CD8-positive, alpha-beta memory T cell (primary cell): ENCODE measurements at places on chromosomes 12 and 14. TPM values are rescaled to one million over a fixed set of nuclear protein-coding genes. Genes with fewer than 3 reads are reported as not detected.

- DNase-seq = no peak
- no peak overlapping the region for H3K27ac ChIP-seq
- no peak overlapping the region for H3K4me3 ChIP-seq
- H3K4me1 ChIP-seq = peaks cover 16% of the 10 kb centered on the region
- H3K36me3 ChIP-seq = no peaks in the 10 kb centered on the region
Observed at GRCh38 chr14:68668531-68668930, 124.3 kb downstream of the ZFP36L1 start.

- no peak within 1 kb of the TSS for H3K4me3 ChIP-seq
- H3K4me1 ChIP-seq = peaks cover 7% of the 10 kb centered on the region
- H3K27me3 ChIP-seq = no peaks in the 10 kb centered on the region
- DNase-seq = no peak
Observed at GRCh38 chr12:9115731-9116559, at the start of gene A2M. TSS of gene A2M (minus strand) at chr12:9115919. CDS start at chr12:9115849, 70 bp downstream.

- H3K27ac ChIP-seq = no peak overlapping the region
- peaks cover 4% of the 10 kb centered on the region for H3K36me3 ChIP-seq
- peaks cover 4% of the 10 kb centered on the region for H3K4me1 ChIP-seq
- no peak for DNase-seq
Observed at GRCh38 chr14:63692310-63693020, 35.4 kb downstream of the SGPP1 start.

GRCh38 chr14:76236172-76237130 is 84.7 kb downstream of the GPATCH2L start:
- no peaks in the 10 kb centered on the region for H3K27me3 ChIP-seq
- H3K36me3 ChIP-seq = no peaks in the 10 kb centered on the region
- H3K27ac ChIP-seq = no peak overlapping the region
- DNase-seq = no peak

DNA sequence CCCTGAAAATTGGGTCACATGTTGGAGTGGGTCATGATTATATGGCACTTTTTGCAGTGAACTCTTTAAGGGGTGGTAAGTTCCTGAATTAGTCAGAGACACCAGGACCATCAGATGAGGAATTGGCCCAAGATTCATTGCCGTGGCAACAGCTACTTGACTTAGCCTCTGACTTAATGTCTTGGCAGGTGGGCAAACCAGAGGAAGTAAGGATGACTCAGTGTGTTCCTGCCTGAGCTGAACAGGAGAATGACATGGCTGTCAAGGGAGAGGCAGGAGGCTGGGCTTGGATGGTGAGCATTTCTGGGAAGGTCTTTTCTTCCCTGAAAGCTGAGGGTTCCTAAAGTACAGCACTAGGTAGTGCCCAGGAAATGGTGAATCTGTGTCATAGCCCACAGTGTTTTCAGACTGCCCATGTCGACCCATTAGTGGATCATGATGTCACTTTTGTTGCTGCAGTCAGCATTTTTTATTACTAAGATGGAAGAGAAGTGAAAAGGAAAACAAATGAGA is 170.1 kb upstream of the PWP1 start:
- H3K27me3 ChIP-seq = no peaks in the 10 kb centered on the region
- H3K4me1 ChIP-seq = no peaks in the 10 kb centered on the region
- H3K4me3 ChIP-seq = no peak overlapping the region
- no peak overlapping the region for H3K27ac ChIP-seq

DNA sequence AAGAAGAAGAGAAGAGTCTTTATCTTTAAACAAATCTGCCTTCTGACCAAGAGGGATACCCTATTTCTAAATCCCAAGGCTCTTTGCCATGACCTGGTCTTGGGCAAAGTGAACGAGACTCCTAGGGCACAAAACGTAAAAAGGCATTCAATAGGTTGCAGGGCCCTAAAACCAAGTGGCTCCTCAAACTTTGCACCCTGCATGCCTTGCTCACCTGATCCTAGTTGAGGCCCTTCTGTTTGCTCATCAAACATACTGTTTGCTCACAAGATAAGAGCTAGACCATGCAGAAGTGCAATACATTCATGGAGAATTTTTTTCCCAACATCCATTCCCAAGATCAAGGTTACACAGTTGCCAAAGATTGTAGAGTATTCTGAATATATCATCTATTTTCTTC is 7.9 kb upstream of the PRH1 start:
- no peaks in the 10 kb centered on the region for H3K27me3 ChIP-seq
- DNase-seq = no peak
- H3K4me1 ChIP-seq = no peaks in the 10 kb centered on the region
- no peak overlapping the region for H3K27ac ChIP-seq
- H3K36me3 ChIP-seq = no peaks in the 10 kb centered on the region
- no peak overlapping the region for H3K4me3 ChIP-seq

DNA sequence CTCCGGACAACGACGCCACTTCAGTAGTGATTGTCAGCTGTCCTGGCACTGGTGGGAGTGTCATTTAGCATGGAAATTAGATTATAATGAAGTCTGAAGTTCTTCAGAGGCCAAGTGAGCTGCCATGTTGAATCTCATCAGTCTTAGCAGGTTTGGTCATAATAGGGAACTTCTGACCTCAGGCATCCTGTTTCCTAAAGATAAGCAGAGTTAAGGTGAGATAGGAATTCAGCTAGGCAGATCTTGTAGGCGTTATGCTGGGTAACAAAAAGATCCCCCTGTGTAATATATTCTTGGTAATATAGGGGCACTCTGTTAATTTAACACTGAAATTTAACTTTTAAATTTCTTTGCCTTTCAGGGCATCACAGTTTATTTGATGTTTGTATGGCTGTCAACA is 137.5 kb downstream of the CCDC91 start:
- no peaks in the 10 kb centered on the region for H3K36me3 ChIP-seq
- DNase-seq = no peak
- no peaks in the 10 kb centered on the region for H3K27me3 ChIP-seq
- H3K4me1 ChIP-seq = no peaks in the 10 kb centered on the region
- no peak overlapping the region for H3K27ac ChIP-seq

DNA sequence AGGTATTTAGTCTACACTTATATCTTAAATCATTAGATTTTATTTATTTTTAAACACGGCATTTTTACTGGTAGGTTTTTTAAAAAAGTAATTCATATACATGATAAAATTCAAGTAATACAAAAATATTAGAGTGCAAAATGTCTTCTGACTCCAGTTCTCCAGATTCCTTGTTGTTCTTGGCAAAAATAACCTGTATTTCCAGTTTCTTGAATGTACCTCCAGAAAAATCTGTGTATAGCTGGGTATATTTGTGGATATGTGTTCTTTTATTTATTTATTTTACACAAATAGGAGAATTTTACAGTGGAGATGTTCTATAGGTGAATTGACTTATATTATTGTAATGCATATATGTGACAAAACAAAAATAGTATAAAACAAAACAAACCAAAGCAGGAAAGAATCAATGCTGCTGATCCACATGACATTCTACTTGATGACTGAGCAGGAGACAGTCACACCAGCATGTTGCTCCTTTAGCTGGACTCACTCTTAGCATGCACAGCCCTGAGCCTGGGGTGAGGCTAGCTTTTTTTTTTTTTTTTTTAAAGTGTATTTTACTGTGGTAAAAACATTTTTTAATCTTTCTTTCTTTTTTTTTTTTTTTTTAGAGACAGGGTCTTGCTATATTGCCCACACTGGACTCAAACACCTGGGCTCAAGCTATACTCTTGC is 42.2 kb upstream of the SLC38A2 start:
- H3K27ac ChIP-seq = no peak overlapping the region
- no peaks in the 10 kb centered on the region for H3K27me3 ChIP-seq
- H3K4me3 ChIP-seq = no peak overlapping the region
- no peak for DNase-seq

DNA sequence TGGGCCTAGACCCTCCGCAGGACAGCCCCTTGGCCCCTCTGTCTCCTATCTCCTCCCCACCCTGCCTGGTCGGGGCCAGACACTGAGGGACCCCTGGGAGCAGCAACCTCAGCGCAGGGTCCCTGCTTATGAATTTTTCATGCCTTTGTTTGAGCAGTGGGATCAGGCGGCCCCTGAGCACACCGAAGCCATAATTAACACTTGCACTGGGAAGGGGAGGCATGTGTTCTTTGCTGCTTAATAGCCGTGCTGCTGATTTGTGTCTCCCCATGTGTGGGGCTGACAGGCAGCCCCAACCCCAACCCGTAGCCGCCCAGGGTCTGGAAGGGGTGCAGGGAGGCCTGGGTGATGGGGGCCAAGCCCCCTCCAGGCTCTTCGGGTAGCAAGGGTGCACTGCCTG is 52.7 kb downstream of the FBRSL1 start:
- H3K4me1 ChIP-seq = no peaks in the 10 kb centered on the region
- H3K36me3 ChIP-seq = no peaks in the 10 kb centered on the region
- H3K27me3 ChIP-seq = no peaks in the 10 kb centered on the region
- H3K27ac ChIP-seq = no peak overlapping the region
- H3K4me3 ChIP-seq = no peak overlapping the region

- H3K4me3 ChIP-seq = no peak overlapping the region
- H3K36me3 ChIP-seq = no peaks in the 10 kb centered on the region
- no peak overlapping the region for H3K27ac ChIP-seq
- H3K27me3 ChIP-seq = no peaks in the 10 kb centered on the region
Observed at GRCh38 chr14:61837336-61838229, 75.4 kb downstream of the SNAPC1 start.

- no peaks in the 10 kb centered on the region for H3K36me3 ChIP-seq
- no peaks in the 10 kb centered on the region for H3K4me1 ChIP-seq
- H3K27ac ChIP-seq = no peak overlapping the region
Observed at GRCh38 chr12:79451978-79452377, 238.8 kb downstream of the PAWR start.

DNA sequence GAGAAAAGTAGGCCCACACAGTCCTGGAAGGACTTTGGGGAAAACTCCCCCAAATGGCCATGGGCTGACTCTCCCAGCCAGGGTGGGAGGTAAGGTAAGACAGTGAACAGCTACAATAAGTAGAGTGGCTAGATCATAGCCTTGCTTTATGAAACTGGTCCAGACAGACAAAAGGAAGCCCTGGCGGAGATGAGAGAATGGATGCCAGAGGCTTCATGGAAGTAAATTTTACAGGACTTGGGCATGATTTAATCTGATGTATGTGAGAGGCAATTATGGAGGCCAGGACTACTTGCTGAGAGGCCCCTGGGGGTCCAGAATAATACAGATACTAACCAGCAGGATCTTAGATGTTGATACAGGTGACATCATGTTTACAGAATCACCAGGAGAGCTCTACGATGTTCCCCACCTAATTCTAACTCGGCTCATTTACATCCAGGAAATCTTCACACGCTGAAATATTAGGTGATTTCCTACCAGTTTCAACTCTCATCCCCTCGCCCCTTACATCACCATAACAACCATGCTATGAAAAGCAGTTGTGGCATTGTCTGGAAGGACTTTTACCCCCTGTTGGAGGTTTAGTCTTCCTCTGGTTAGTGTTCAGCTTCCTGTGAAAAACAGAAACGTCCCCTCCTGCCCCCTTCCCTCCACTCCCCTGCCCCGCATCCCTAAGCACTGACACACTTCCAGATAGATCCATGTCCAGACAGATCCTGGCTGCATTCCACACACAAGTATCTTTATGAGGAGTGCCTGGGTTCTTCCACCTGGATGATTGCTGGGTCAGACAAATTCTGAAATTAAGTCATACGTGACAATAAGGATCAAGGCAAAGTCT is 39.5 kb upstream of the NT5DC3 start:
- no peak for DNase-seq
- H3K27me3 ChIP-seq = no peaks in the 10 kb centered on the region
- H3K36me3 ChIP-seq = no peaks in the 10 kb centered on the region
- H3K4me3 ChIP-seq = no peak overlapping the region
- no peak overlapping the region for H3K27ac ChIP-seq

- no peak overlapping the region for H3K27ac ChIP-seq
- H3K27me3 ChIP-seq = no peaks in the 10 kb centered on the region
- no peaks in the 10 kb centered on the region for H3K36me3 ChIP-seq
- no peak for DNase-seq
Observed at GRCh38 chr12:1929241-1929984, 11.0 kb upstream of the CACNA2D4 start.

- H3K4me1 ChIP-seq = no peaks in the 10 kb centered on the region
- no peak for DNase-seq
- no peak overlapping the region for H3K27ac ChIP-seq
- peaks cover 30% of the 10 kb centered on the region for H3K36me3 ChIP-seq
- H3K4me3 ChIP-seq = no peak overlapping the region
- H3K27me3 ChIP-seq = no peaks in the 10 kb centered on the region
Observed at GRCh38 chr12:109928058-109928656, 28.1 kb downstream of the TCHP start.

DNA sequence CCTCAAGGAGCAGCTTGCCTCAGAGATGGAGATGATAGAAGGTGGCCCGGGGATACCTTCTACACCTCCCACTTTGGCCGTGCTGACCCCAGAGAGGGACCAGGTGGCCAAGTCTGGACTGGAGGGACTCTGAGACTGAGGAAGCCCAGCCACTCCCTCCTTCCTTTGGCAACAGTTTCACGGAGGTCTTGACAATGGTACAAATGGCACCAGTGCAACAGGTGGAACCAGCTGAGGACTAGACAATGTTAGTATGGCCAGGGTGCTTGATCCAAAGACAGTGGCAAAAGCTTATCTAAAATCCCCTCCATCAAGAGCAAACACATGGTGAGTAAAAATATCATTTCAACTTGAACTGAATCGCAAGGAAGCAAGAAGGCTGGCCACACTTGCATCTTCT is 117.4 kb downstream of the FOXN3 start:
- peaks cover 11% of the 10 kb centered on the region for H3K4me1 ChIP-seq
- no peak for DNase-seq
- H3K27me3 ChIP-seq = no peaks in the 10 kb centered on the region
- no peak overlapping the region for H3K4me3 ChIP-seq
- H3K27ac ChIP-seq = no peak overlapping the region

- DNase-seq = no peak
- H3K4me3 ChIP-seq = no peak overlapping the region
- H3K4me1 ChIP-seq = no peaks in the 10 kb centered on the region
- no peak overlapping the region for H3K27ac ChIP-seq
Observed at GRCh38 chr12:128929057-128929456, 75.8 kb downstream of the GLT1D1 start.

- no peaks in the 10 kb centered on the region for H3K27me3 ChIP-seq
- H3K27ac ChIP-seq = no peak overlapping the region
- DNase-seq = no peak
- H3K4me3 ChIP-seq = no peak overlapping the region
- H3K4me1 ChIP-seq = no peaks in the 10 kb centered on the region
Observed at GRCh38 chr14:28138341-28138740, 628.2 kb upstream of the FOXG1 start.

- H3K36me3 ChIP-seq = no peaks in the 10 kb centered on the region
- H3K27me3 ChIP-seq = no peaks in the 10 kb centered on the region
- H3K4me3 ChIP-seq = no peak overlapping the region
- DNase-seq = no peak
- no peak overlapping the region for H3K27ac ChIP-seq
- H3K4me1 ChIP-seq = no peaks in the 10 kb centered on the region
Observed at GRCh38 chr14:49036984-49037516, 549.1 kb downstream of the RPS29 start.

GRCh38 chr14:79534703-79535353 is 676.5 kb downstream of the DIO2 start:
- H3K4me3 ChIP-seq = no peak overlapping the region
- H3K27ac ChIP-seq = no peak overlapping the region
- H3K36me3 ChIP-seq = no peaks in the 10 kb centered on the region

Gene NAV3
- polyA plus RNA-seq = not detected

Gene KRT8
- 1.0 TPM for polyA plus RNA-seq

Gene ABCD2
- 8.7 TPM for polyA plus RNA-seq

Gene ZC2HC1C
- polyA plus RNA-seq = 1.1 TPM

Gene PRIMA1
- not detected for polyA plus RNA-seq

Gene CPNE6
- not detected for polyA plus RNA-seq

Gene ATL1
- 2.4 TPM for polyA plus RNA-seq

Gene SERPINA12
- polyA plus RNA-seq = not detected
